ENCODE measurements at places on chromosomes 3 and 15.

DNA sequence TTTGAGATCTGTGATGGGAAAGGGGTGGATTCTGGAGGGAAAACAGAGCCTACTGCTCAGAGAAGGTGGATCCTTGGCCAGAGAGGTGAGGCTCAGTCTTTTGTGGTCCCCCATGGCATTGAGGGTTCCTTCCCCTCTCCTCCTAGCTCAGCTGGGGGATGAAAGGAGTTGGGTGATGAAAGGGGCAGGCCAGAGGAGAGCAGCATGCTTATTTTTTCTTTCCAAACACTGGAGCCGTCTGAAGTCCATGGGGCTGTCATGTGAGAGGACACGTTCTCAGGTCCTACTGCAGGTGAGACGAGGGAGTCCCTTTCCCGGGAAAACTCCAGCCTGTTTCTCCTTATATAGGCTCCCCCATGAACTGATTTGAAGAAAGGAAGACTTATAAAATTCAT lies 71.4 kb downstream of the SCN5A start:
- no peak for DNase-seq

DNA sequence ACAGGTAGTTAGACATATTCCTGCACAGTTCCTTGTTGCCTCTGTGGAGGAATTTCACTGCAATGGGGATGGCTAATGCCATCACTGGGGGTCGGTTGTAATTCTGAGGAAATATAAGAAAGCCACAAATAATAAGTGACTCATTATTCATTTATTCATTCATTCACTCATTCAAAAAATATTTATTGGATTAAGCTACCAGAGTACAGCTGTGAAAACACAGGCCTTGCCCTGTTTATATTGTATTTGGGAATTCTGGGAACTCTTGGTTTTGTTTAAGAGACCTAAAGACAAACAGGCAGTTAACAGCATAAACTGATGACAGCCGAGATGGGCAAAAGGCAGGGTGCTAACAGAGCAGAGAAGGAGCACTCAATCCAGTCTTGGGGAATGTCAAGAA lies 23.6 kb downstream of the PTX3 start:
- DNase-seq: peak; percentile 91

- DNase-seq: peak; percentile 37
Observed at GRCh38 chr15:65275728-65276126, 11.0 kb downstream of the PARP16 start.

DNA sequence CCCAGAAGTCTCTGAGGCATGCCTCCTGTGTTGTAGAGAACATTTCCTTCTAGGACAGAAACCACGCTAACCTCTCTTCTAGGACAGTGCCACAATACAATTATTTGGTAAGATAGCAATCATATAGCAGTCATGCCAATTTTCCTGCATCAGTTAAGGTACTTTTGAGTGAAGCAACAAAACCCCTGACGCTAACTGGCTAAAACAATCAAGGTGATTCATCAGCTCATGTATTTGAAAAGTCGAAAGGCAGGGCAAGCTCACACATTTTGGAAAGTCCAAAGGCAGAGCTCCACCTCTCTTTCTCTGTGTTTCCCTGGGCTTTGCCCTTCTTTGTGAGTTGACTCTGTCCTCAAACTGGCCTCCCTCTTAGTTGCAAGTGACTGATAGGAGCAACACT lies 10.1 kb downstream of the TERC start:
- no peak for DNase-seq

DNA sequence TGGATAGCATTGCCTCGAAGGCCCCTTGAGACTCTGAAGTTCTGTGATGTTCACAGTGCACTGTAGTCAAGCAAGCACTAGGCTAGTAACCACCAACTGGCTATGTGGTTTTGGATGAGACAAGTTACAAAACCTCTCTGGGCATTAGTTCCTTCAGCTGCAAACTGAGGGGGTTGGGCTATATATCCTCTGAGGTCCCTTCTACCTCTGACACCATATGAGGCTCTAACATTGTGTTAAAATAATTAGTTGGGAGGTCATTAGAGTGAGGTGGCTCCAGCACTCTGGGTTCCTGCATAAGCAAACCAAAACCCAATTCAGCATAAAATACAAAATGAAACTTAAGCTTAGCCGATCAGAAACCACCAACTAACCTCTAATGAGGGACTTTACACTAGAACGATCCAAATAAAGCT lies 209.5 kb upstream of the LRRN1 start:
- DNase-seq: no peak

- no peak for DNase-seq
Observed at GRCh38 chr3:115982108-115982507, 358.8 kb downstream of the GAP43 start.

DNA sequence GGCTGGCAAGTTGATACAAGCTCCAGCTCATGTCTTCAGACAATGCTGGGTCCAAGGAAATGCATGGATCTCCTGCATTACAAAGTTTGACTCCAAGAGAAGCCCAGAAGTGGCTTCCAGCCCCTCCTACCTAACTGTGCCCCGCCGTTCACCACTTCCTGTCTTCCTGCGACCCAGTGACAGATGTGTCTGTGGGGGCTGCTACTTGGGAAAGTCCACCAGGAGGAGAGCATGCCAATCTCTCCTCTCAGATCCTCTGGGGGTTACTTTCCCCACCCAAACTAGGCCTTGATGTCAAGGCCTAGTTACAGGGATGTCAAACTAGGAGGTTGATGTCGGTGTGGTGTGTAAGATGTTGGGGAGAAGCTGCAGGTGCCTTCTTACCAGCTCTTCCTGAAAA lies 133.6 kb upstream of the RASGRP1 start:
- no peak for DNase-seq

DNA sequence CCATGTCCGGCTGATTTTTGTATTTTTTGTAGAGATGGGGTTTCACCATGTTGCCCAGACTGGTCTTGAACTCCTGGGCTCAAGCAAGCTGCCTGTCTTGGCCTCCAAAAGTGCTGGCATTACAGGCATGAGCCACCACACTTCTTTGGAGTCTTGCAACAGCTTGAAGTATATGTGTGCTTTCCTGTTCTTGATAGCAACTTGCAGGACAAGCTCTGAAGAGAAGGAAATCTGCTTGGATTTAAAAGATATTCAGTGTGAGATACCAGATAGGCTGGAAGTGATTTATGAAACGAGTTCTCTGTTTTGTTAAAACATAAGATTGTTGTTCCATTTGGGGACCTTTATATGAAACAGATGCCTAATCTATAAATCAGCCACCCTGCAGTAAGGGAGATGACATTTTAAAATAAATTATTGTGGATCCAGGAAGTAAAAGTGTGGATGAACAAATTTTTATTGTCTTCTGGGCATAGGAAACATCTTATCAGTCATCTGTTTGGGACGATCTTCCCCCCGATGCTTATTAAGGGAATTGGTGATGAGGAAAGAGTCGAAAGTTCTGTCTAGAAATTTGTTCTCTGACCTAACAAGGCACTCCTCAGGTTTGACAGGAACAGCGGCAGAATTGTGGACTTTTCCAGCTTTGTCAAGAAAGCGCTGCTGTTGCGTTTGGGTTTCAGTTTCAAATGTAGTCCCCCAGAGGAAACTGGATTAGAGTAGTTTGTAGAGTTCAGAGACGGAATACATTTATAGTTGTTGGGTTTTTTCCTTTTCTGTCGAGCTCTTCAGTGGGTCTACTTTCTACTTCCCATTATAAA lies 53.7 kb upstream of the MAGI1 start:
- no peak for DNase-seq

DNA sequence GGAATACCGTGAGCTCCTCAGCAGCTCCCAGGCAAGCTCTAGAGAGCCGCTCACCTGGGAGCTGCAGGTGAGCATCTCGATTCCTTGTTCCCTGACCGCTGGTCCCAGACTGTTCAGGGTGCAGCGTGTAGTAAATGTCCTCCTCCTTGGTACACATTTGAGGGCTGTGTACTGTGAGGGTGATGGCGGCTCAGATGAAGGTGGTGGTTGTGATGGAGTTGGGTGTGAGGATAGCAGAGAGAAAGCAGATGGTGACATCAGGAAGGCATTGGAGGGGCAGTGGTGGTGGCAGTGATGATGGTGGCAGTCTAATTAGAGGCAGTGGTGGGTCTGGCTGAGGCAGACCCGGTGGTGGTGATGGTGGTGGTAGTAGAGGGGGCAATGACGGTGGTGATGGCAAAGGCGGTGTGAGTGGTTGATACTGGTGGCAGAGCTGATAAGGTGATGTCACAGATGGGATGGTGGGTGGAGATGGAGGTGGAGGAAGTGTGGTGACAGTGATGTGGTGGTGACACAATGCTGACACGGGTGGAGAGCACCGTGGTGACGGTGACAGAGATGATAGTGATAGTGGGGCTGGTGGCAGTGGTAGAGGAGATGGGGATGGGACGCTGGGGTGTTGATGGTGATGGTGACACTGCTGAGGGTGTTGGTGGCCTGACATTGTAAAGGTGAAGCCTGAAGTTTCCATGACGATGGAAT lies at the start of gene DNAJB8:
DNAJB8 (minus strand) TSS at position 51 of the 702 bp plus-strand sequence. CDS start 3,645 bp downstream, outside the sequence.
- no peak for DNase-seq

GRCh38 chr3:13288732-13289718 lies 131.1 kb downstream of the NUP210 start:
- DNase-seq: peak; percentile 14

DNA sequence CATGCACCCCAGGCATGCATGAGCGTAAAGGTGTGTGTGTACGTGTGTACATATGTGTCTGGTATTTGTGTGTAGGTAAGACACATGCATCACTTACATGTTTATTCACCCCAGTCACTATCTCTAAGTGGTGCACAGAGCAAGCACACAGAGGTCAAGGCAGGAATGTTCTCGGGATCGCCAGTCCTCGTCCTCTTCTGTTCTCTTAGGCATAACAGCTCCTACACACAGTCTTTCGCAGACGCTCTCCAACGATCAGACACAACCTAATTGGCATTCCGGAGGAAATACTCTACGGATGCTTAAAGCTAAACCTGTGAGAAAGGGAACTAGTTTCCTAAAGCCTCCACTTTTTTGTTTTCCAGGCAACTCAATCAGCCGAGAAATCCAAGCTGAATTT lies 95.9 kb downstream of the ADAMTS17 start:
- DNase-seq: no peak

DNA sequence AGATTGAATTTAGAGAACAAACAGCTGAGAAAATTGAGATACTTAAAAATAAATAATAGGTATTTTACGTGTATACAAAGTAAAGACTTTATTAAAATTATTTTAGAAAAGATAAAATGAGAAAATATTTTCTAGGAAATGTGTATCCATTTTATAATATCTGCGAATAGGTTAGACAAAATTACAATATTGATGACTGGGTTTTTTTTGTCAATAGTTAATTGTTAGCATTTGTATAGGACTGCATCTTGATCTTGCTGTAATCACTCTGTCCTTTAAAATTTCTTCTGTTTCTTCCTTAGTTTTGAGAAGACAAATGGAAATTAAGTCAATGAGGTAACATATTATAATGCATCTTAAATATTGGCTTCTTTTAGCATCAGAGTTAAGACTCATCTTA lies 50.3 kb downstream of the MEF2A start:
- DNase-seq: no peak

GRCh38 chr15:27993996-27994780 lies 104.9 kb downstream of the OCA2 start:
- DNase-seq: no peak

DNA sequence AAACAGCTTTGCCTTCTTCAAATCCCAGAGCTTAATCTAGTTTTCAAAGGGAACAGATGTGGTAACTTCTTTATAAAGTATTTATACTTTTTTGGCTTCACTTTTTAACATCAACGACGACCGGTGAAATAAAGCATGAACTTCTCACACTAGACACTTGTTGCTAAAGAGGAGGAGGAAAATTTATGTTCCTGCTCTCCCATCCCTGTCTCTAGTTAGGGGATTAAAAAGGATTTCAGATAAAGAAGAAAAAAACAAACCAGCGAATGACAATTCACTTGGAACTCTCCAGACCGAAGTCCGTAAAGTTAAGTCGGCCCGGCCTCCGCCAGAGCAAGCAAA lies 672 bp downstream of the NEDD4 start:
- DNase-seq: no peak

DNA sequence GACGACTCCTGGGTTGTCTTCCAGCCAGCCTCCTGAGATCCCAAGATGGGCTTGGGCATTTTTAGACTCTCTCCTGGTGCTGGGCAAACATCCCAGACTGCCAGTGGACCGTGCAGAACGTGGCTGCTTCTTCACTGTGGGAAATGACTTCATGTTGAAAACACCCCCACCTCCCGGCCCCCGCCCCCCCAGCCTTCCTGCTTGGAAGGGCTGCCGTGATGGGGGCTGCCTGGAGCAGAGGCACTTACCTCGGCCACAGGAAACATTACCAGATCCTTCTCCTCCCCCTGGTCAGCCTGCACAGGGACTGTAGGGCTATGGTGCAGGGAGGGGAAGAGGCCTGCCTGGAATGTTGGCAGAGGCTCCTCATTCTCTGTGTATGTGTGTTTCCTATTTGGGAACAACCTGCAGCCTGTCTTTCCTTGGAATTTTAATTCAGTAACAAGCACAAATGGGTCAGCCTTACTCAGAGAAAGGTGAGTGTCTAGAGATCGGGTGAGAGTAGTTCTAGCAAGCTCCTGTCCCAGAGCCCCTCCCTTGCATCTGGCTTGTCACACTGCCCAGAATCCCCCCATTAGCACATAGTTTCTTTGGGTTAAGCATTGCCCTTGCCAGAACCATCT lies 90.8 kb downstream of the ANP32A start:
- no peak for DNase-seq

DNA sequence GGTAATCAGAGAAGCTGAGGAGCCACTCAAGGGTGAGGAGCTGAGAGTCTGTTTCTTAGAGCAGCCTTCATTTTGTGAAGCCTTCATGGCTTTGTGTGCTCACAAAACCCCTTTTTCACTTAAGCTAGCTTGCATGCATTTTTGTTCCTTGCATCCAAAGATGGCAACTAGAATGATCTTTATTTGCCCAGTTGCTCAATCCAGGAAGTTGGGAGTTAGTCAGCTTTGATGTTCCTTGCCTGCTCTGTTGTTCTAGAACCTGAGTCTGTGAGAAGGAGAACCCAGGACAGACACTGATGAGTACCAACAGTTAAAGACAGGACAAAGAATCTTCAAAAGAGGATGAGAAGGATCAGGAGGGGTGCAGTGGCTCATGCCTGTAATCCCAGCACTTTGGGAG lies 81.8 kb downstream of the IL20RB start:
- no peak for DNase-seq

GRCh38 chr3:155293516-155293915 lies at the start of gene STRIT1:
STRIT1 (minus strand) TSS chr3:155293683.
- no peak for DNase-seq

- DNase-seq: peak; percentile 49
Observed at GRCh38 chr3:12705981-12706380, 42.1 kb upstream of the RAF1 start.

DNA sequence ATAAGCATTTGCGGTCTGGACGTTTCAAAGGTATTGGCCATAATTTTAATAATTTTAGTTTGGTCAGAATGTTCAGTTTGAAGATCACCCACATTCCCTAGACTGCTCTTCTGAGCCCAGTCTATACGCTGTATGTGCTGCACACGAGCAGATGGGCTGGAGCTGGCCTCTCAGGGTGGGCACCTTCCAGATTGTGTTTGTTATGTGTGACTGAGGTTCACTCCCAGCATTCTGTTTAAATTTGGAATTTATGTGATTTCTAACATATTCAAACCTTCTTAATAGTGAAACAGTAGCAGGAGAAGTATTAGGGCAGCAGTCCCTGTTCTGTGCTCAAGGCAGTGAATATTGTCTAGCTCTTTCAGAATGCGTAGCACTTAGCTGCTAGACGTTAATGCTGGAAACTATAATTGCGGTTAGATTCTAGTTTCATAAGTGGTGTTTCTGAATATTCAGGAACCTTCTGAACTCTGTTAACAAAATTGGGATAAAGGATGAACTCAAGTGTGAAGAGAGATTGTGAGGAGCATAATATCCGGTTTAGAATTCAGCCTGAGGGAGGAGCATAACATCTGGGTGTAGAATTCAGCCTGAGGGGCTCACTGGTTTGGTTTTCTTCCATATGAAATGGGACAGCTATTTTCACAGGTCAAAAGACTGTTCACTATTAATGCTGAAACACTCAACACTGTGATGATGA lies 68.6 kb upstream of the RPL35A start:
- DNase-seq: no peak

- DNase-seq: no peak
Observed at GRCh38 chr3:184259878-184260723, 1.3 kb downstream of the CAMK2N2 start.

All from LHCN-M2 (cell line).